ENCODE measurements at places on chromosomes 4 and X.

DNA sequence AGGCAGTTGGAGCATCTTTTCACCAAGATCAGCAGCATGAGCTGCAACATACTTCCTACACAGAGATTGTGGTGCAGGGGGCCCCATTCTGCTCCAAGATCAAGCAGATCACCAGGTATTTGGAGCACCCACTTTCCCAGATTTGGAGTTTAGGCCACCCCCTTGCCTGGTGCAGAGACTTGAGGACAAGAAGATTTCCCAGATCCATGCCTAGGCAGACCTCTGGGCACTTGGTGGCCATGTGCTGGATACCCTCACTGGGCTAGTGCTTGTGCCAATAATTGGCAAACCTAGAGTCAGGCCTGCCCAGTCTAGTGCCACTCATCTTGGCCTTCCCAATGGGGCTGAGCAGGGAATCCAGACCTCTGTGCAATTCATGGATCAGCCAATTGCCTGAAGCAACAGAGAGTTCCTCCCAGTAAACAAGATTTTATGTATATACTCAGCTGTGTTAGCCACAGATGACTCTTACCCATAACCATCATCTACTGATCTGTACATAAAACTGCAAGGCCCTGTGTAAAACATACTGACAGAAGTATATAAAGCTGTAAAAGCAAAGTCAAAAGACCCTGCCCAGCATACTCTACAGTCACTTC lies 228.4 kb upstream of the EMCN start:
- DNase-seq: no peak

- DNase-seq: no peak
These were observed 372.7 kb downstream of the INPP4B start for GRCh38 chr4:142473218-142473959.

DNA sequence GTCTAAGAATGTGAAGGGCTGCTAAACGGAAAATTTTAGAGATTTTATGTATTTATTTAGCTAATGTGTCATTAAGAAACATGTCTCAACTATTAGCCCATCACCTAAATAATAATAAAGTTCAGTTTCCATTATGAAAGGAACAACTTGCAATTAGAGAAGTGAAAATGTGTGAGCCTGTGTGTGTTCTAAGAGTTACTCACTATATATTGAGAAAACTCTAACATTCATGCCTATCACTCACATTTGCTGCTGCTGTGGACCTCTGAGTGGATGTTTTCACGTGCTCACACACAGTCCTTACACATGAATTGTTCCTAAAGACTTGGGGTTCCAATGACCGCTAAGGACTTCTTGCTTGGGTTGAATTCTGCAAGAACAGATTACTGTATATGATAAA lies 364.0 kb downstream of the TMA16 start:
- no peak for DNase-seq

- no peak for DNase-seq
These were observed 606.0 kb downstream of the BCOR start for GRCh38 chrX:39491548-39492297.

GRCh38 chr4:93776386-93777080 lies 52.0 kb upstream of the ATOH1 start:
- DNase-seq: no peak

GRCh38 chr4:26372525-26373172 lies 51.8 kb downstream of the RBPJ start:
- DNase-seq: peak; percentile 64

DNA sequence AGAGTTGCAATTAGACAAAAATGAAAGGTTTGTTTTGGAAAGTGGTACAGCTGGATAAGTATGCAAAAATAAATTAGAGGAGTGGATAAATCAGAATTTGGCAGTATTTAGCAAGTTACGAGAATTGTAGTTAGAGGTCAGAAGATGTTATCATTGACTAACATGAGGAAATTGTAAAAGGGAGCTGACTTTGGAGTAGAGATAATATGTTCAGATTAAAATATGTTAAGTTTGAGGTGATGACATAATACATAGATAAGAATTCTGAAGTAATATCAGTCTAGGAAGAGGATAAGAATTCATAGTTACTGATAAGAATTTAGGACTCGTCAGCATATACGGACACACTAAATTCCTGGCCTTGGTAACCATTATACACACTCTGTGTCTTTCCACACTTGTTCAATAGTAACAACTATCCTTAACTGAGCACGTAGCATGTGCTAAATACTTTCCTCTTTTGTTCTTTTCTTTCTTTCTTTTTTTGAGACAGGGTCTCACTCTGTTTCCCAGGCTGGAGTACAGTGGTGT lies 4.1 kb upstream of the EPGN start:
- DNase-seq: no peak
